LoVo (cell line): ENCODE measurements at places on chromosomes 6 and 20.

DNA sequence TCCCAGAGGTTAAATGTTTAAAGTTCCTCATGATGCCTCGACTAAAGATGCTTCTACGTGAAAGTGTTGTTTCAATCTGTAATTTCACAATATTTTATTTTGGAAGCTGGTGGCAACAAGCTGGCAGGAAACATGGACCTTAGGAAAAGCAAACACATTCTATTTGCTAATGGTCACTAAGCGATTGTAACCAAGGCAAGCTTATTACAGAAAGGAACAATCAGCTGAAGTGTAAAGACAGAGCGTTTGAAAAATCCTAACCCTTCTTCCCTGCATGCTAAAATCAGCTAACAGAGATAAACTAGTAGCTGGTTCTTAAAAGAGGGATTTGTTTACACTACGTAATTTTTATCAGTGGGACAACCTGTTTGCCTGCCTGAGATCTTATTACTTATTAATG lies 50.0 kb downstream of the IL20RA start:
- DNase-seq: no peak

GRCh38 chr20:4132956-4133355 lies 117.6 kb upstream of the RNF24 start:
- DNase-seq: no peak

GRCh38 chr20:23520185-23520584 lies 29.3 kb downstream of the CST8 start:
- no peak for DNase-seq

DNA sequence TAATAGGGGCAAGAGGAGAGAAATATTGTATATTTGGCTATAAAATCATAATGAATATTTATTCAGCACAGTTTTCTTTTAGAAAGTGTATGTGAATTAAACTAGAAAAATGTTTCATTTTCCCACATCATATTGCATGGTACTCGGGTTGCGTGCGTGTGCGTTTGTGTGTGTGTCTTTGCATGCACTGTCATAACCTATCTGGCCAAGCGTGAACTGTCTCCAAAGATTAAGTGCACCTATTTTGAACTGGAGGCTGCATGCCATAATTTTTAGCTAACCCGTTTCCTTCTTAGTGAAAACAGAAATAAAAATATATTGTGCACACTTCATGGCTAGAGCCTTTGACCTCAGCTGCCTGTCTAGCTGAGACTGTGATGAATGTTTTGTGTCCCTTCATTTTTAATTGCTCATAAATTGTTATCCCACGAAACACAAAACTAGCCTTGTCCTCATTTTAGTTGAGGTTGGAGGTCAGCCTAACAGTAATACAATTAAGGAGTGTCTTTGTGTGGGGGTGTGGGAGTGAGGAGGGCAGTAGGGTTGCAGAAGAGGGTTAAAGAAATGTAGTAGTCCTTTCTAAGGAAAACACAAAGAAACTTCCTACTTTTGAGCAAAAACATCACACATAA lies 336.1 kb upstream of the POU3F2 start:
- no peak for DNase-seq

GRCh38 chr6:166313255-166314070 lies 5.3 kb upstream of the PRR18 start:
- no peak for DNase-seq

GRCh38 chr20:2143594-2143993 lies 42.0 kb downstream of the STK35 start:
- no peak for DNase-seq

- no peak for DNase-seq
Measured at GRCh38 chr20:62019881-62020492, 45.7 kb downstream of the TAF4 start.

DNA sequence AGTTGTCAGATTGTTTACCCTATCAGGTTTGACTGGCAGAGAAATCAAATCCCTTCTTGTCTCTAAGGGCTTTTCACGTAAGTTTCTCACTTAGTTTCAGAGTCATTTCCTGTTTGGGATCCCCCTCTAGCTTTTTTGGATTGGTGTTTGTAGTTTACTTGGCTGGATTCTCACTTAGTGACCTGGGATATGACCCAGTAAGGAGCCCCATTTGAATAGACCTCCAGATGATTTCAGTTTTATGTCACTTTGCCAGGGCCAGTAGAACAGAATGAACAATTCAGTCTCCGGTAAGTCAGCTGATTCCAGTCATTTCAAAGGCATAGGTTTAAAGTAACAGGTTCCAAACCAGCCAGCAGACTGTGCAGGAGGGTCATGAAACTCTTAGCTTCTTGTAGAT lies 8.2 kb downstream of the FAM135A start:
- DNase-seq: no peak

DNA sequence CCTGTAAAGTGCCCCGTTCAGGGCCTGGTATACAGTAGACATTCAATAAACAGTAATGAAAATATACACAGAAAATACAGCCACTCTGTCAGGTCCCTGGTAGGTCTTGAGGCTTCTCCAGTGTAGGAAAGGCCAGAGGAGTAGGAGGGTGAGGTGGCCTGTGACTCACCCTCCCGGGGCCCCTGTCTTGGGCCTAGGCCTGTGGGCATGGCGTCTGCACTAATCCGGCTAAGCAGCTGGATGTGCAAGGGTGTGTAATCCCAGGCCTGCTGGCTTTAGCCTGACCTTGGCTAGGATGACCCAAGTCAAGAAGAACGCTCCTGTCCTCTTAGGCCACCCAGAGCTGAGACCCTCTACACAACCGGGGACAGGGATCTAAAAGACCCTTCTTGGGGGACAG lies 84.9 kb downstream of the KCNB1 start:
- no peak for DNase-seq

DNA sequence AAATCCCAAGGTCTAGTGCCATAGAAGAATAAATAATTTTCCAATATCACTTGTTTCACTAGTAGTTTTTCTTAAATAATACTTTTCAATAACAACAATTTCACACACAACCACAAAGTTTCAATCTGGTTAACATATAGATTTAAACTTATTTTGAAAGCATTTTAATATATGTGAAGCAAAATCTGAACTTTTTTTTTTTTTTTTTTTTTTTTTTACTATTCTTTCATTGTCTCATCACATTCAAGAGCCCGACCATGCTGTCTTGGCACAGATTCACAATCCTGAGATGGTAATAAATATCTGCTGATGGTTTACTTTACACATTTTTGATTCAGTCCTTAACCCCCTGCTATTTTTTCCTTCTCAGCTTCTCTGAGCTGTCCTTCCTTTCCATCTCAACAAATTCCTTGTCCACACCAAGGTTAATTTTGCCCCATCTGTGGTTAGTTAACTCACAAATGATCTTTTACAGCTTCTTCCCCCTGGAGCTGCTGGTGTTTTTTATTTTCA lies 262.8 kb downstream of the TMEM242 start:
- DNase-seq: no peak

DNA sequence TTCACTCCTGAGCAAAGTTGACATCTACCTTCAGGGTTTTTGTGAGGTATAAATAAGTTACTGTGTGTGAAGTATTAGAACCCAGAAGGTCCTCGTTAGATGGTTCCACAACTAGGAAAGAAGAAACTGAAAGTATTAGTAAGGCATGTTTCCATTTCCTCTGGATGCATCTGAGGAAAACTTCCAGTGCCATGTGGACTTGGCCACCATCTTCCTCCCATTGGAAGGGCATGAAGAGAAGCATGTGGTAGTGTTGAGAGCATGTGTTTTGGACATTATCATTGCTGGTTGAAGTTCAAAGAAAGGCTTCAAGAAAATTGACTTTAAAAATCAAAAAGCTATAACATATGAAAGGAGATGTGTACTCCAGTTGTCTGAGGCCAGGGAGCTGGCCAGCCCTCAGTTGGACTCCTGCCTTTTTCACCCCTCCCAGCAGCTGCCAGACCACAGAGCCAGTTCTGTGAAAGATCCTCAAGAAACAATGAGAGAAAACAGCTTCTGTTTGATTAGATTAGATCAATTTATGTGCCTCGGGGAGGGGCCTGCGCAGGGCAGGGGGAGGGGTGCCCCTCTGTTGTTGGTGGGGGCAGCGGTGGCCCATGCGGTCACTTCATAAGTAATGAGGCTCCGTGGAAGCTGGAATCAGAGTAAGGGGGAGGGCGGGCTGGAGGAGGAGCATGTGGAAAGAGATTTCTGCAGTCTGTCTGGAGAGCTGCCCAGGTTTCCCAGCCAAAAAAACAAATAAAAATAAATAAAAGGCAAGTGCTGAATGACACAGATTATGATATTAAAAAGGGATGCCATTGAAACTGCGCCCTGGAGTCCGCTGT lies 154.0 kb downstream of the JARID2 start:
- DNase-seq: no peak

DNA sequence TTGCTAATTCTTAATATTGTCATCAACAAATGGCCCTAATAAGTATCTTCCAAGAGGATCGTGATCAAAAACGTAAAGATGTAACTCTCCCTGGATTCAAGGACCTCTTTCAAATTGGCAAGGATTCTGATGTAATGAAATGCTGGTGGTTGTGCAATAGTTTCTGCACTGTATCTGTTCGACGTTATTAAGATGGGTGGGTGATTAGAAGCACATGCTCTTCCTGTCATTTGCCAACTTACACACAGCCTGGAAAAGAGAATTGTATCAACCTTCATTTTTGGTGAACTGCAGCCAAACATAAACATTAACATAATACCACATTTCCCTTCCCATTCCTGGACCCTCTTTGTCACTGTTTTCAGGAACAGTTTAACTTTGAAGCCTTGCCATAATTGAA lies 9.8 kb downstream of the FOXQ1 start:
- DNase-seq: peak; percentile 27

DNA sequence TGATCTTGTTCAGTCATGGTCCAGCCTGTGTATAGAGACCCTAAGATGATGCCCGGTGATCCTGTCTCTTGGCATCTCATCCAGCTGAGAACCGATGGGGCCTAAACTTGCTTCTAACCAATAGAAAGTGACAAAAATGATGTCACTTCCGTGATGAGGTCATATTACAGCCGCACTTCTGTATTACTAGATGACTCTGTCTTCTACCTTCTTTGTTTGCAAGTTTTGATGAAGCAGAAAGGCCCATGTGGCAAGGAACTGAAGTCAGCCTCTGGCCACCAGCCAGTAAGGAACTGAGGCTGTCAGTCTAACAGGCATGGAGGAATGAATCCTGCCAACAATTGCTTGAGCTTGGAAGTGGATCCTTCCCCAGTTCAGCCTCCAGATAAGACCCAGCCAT lies 32.8 kb upstream of the HLA-C start:
- no peak for DNase-seq

DNA sequence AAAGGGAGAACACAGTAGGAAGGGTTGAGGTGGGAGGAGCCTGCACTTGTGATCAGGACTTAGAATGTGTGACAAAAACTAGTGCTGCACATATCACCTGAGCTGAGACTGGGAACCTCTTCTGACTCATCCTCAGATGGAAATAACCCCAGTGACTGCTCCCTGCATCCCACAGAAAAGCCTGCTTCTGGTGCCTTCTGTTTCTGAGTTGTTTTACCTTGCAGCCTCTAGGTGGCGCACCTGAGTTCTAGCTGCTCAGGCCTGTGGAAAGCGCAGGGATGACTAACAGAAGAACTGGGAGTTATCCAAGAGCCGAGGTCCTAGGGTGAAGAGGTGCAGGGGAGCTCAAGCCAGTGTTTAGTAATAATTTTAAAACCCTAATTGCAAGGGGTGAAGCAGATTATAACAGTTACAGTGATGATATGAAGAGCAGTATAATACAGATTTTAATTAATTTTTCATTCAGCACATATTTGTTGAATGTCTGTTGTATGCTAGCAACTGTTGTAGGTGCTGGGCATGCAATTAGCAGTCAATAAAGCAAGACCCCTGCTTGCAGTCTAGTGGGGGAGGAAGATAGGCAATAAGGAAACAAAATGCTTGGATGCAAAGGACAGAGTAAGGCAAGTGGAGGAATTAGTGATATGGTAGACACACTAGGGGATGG lies 302.5 kb downstream of the DHX35 start:
- peak; percentile 61 for DNase-seq

- no peak for DNase-seq
Measured at GRCh38 chr20:62709537-62709905, 885 bp downstream of the NTSR1 start.

- DNase-seq: peak; percentile 73
Measured at GRCh38 chr20:13681248-13682125, 42.8 kb upstream of the TASP1 start.

DNA sequence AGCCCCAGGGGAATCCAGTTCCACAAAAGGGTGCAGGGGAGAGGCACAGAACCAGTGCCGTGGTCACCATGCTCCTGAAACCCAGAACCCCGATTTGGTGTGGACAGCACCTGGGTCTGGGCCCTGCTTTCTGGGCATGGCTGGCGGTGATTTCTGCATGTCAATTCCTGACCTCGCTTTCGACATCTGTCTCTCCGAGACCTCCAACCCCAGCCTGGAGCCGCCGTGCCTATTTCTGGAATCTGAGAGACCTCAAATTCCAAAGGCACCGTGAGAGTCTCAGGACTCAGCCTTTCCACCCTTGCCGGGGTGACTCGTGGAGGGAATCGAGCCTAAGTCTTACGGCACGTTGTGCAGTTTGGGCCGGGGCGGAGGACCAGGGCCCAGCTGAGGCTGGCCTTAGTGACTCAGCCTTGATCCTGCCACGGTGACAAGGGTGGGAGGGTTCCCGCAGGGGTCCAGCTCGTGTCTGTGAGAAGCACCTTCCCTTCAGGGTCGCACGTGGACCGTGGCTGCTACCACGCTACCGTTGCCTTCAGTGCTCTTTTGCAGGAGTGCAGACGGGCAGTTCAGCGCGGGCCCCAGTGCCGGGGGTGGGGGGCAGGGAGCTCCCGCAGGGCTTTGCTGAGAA lies 133.7 kb downstream of the PXDC1 start:
- no peak for DNase-seq

DNA sequence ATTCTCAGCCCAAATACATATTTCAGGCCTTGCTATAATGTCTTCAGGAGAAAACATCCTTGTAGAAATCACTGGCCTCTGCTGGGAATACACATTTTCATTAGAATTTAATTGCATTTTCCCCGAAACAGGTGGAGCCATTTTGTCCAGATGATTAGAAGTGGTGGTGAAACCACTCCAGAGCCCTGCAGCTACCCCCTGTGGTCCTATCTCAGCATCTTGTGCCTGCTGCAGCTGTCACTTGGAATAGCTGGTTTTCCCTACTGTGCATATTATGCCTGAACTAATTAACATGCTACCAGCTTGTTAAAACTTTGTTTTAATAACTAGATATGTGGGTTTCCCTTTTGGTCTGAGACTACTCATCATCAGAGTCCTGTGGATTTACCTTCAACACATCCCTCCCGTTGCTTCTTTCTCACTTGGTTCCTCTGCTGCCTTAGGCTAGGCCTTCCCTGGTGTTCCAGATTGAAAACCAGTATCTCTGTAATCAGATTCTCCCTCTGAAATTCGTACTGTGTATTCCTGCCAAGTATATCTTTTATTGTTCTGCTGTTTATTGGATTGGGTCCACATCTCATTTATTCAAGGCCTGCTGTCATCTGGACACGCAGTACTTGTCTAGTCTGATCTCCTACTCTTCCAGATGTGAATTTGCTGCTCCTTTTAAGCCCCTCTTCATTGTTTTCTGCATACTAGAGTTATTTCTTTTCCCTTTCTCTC lies 15.2 kb downstream of the DNAH8 start:
- no peak for DNase-seq

- no peak for DNase-seq
Measured at GRCh38 chr6:136762022-136762975, 30.0 kb downstream of the MAP3K5 start.
